ENCODE measurements at places on chromosomes 16 and 17.

- DNase-seq, result no peak
Measured at GRCh38 chr17:40451420-40451819, 8.2 kb downstream of the IGFBP4 start.

- DNase-seq, result no peak
Measured at GRCh38 chr16:59042301-59042700, 308.2 kb upstream of the GOT2 start.

DNA sequence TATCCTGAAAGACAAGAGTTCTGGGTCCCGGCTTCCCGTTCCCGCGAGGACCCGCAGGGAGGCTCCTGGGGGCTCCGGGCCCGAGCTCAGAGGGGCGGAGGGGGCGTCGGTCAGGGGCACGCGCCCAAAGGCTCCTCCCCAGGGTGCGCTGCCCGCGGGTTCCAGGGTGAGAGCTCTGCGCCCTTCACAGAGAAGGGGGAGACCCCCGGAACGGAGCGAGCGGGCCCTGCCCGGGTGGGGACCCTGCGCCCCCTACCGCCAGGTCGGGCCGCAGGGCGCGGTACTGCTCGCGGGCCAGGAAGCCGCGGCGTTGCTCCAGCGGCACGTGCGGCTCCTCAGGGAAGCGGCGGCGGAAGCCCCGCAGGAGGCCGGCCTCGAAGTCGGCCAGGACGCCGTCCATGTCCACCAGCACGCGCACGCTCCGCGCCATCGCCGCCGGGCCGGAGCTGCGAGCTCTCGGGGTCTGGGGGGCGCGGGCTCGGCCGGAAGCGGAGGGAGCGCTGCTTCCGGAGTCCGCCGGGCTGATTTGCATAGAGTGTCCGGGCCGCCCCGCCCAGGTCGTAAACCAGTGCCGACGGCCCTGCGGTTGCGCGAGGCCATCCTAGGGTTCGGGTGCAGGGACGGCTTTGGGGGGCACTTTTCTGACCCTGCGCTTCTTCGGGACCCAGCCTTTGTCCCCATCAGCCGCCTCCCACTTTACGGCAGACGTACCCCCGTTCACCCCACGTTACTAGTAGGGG is at the start of gene NT5C:
Gene NT5C, minus strand, starts transcription at position 465 of the 740 bp plus-strand sequence. Its CDS starts 35 bp downstream, at position 430.
- DNase-seq, result peak; percentile 49

DNA sequence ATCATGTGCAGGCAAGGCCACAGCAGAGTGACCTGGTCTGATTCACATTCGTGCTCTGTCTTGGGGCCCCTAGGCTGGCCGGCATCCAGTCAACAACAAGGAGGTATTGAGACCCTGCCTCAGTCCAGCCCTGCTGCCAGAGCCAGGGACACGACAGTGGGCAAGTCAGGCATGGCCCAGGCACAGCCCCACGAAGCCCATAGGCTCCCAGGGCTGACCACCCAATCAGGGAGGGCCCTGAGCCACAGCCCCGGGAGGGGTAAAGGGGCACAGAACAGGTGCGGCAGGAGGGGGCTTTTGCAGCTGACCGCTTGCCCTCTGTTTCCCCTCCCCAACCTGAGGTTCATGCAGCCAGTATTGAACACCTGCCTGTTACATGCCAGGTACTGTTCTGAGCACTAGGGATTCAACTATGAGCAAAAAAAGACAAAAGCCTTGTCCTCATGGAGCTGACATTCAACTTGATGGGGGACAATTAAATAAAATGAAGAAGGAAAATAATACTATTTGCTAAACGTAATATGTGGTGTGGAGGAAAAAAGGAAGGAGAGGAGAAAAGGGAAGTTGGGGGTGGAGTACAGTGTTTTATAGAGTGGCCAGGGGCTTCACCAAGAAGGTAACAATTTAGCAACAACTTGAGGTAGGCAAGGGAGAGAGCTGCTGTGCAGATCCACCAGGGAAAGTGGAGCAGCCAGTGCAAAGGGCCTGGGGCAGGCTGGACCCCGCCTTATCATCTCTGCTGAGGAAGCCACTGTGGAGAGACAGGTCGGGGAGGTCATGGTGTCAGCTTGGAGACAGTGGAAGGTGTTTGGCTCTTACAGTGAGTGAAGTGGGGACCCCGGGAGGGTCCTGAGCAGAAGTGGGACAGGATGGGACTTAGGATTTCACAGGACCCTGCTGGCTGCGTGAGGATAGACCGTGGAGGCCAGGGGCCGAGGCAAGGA is 6.1 kb downstream of the DRC3 start:
- no peak for DNase-seq

GRCh38 chr16:57486858-57487834 is 853 bp upstream of the DOK4 start:
- DNase-seq, result no peak

GRCh38 chr16:88131256-88131655 is 180.0 kb downstream of the BANP start:
- no peak for DNase-seq

DNA sequence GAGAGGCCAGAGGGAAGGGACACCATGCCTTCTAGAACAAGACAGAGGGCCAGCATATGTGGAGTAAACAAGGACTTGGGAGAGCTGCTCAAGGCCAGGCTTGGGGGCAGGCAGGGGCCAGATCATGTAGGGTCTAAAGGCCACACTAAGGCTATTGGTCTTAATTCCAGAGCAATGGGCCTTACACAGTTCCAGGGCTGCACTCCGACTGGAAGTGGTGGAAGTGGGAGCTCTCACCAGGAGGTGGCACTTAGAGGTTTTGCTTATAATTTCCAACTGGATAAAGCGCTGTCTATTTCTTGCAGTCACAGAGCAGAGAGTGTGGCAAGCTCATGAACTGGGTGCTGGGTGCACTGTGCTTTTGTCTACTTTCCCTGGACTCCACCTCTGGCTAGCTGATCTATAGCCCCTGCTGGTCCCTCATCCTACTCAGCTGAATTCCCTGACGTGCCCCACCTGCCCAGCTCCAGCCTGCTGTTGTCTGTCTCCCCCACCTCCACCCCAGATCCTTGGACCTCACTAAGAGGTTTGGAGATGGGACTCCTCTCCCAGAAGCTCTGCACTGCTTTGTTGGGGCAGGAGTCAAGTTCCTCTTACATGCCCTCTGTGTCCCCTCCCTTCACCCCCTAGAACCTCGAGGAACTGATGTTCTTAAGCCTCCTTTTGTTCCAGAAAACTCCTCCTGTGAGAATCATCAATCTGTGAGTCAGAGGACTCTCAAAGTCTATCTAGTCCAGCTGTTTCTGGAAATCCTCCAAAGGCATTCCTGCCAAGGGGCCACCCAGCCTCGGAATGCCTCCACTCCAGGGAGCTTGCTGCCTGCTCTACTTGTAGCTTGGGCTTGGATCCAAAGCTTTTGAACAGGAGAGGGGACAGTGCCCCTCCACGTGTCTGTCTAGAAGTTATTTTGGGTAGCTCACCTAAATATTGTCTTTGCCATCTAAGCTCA is 48.1 kb upstream of the KSR1 start:
- DNase-seq, result no peak

DNA sequence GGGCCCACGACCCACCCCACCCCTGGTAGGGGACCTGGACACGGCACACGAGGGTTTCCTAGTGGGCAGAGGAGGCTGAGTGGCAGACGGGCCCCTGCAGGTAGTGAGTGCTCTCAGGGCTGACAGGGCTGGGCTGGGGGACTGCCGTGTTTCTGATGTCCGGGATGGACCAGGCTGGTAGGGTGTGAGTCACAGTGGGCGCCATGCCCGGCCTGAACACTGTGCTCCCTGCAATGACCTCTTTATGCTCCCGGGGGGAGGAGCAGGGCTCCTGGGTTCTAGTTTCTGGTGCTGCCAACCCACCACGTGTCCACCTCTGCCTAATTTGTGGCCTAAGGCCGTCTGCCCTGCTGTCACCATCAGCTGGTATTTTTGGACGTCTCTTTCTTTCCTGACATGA is 26.3 kb downstream of the ARHGAP23 start:
- no peak for DNase-seq

DNA sequence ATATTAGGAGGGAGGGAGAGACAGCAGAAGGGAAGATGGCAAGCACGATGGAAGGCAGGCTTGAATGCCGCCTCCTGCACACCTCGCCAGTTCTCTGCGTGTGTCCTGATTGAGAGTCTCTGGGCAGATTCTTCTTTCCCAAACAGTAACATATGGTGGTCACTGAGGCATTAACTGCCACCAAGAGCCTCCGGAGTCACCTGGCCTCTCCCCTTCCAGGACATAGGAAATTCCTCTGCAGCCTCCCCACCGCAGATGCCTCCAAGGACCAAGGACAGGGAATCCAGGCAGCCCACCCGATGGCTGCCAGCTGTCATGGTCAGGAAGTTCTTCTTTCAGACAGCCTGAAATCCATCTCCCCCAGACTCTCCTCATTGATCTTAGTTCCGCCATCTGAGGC is 149.3 kb downstream of the ENGASE start:
- DNase-seq, result no peak

GRCh38 chr17:46264456-46265198 is 30.3 kb upstream of the LRRC37A start:
- DNase-seq, result no peak

DNA sequence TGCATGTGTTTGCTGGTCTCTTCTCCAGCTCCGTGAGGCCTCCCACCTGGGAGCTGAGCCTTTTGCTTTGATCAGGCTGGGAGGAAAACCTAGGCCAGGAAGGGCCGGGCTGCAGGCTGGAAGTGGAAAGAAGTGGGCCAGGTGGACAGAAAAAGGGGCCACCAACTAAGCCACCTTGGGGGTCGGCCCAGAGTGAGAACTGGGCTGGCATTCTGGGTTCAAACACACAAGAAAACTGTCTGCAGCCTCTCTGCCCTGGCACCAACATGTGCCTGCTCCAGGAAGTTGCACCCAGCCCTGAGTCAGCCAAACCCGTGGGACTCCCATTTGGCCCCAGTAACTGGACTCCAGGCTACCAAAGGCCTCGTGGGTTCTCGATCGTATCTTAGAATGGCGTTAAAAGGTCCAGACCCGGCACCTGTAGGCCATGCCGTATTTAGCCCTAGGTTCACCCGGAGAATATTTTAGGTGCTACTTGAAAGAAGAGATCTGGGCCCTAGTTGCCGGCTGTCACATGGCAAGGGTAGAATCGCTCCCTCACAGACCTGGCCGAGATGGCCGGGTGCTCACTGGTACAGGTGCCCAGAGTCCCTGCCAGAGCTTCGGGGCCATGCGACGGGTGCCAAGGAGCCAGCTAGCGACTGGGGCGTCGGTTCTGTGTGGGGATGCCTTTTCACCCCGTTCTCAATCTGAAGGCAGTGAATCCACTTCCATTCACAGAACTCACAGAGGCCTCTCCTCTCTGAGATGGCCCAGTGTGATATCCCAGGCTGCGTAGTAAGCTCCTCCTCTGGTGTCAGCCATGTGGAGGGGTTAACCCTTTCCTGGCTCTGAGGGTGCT is 236.6 kb downstream of the MRTFB start:
- no peak for DNase-seq

GRCh38 chr16:980595-980854 is 1.0 kb upstream of the SOX8 start:
- no peak for DNase-seq

GRCh38 chr16:65476448-65476955 is 354.6 kb upstream of the CDH11 start:
- DNase-seq, result no peak

GRCh38 chr16:54425681-54426552 is 139.3 kb upstream of the IRX3 start:
- no peak for DNase-seq

GRCh38 chr17:80885947-80886582 is 105.6 kb upstream of the CHMP6 start:
- DNase-seq, result no peak

DNA sequence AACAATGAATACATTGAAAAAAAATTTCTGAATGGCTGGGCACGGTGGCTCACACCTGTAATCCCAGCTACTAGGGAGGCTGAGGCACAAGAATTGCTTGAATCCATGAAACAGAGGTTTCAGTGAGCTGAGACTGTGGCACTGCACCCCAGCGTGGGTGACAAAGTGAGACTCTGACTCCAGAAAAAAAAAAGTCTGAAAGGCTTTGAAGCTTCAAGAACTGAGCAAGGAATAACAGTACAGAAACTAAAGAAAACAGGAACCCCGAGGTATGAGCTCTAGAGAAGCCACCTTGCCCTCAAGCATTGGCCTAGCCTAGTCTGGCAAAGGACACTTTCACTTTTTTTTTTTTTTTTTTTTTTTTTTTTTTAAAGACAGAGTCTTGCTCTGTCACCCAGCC is 45.0 kb downstream of the TEX2 start:
- peak; percentile 3 for DNase-seq

DNA sequence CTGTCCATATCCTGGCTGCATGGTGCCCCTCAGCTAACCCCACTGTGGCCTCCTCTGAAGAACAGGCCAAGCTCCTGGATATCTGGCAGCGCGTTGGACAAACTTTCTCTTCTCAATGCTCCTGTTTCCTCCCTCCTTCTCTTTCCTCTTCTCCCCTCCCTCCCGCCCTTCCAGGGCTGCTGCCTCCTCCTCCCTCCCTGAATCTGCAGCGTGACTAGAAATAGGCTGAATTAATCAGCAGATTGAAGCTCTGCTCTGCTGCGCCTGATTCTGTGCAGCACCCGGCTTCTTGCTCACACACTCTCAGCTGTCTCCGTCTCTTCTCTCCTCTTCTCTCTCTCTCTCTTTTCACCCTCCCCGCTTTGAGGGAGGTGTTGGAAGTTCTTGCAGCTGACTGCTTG is 19.8 kb downstream of the TMEM94 start:
- no peak for DNase-seq

DNA sequence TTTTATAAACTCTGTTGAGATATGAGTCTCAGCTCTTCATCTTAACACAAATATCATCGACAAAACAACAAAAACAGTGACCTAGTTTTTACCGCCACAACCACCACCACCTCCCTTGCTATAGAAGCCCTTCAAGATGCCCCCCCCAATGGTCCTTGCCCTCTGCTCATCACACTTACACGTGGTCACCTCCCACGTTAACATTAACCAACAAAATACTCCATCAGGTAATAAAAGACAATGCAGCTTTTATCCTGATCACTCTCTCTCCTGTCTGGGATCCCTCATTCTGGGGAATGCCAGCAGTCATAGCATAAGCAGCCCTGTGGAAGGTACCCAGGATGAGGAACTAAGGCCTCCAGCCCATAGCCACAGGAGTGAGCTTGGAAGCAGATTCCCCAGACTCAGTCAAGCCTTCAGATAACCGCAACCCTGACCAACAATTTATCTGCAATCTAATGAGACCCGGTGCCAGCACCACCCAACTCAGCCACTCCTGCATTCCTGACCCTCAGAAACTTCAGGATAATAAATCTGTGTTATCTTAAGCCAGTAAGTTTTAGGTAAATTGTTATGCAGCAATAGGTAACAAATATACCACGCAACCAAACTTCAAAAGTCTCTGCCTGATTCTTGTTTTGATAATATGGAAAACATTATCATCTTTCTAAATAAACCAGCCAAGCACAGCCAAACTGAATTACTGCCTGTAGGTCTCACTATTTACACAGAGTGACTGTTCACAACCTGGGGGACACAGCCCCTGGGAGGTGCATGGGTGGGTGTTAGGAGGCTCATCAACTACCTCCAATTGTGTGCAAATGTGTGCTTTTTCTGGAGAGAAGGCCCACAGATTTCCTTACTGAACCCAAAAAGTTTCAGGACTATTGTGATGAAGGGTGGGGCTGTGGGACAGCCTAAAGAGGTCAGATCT is 6.1 kb downstream of the PECAM1 start:
- no peak for DNase-seq

GRCh38 chr16:69834807-69835466 is 72.8 kb downstream of the WWP2 start:
- no peak for DNase-seq

GRCh38 chr17:2776589-2777241 is 19.5 kb upstream of the RAP1GAP2 start:
- no peak for DNase-seq
